ENCODE measurements at places on chromosomes 11 and 22. TPM values are rescaled to one million over a fixed set of nuclear protein-coding genes. Genes with fewer than 3 reads are reported as not detected.

The IL10RA gene
- 0.78 TPM for total RNA-seq

The C1QTNF5 gene
- 153 TPM for total RNA-seq

The SULT4A1 gene
- total RNA-seq, result 1.5 TPM

The FIBIN gene
- not detected for total RNA-seq

The TNNT3 gene
- total RNA-seq, result not detected

The MAJIN gene
- total RNA-seq, result 0.68 TPM

The FGF4 gene
- total RNA-seq, result not detected

The B4GAT1 gene
- 53.3 TPM for total RNA-seq

GRCh38 chr11:122981388-122982264 is at the start of gene BSX:
Gene BSX, minus strand, starts transcription at chr11:122981834. Its CDS starts 163 bp downstream, at chr11:122981671.
- DNase-seq, result no peak

DNA sequence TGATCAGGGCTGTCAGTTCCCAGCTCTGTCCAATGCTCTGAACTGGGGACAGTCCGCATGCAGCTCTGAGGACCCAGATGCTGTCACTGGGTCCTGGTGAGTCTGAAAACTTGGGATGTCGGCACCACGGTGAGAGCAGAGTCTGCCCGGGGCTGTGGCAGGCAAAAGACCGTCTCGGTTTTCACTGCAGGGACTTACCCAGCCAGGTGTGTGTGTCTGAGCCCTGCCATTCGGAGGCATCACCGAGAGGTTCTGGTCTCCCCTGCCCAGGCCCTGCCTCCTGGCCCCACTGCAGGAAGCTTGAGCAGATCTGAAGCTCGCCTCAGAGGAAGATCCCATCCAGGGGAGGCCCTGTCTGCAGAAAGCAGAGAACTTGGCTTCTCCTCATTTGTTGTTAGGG is 5.2 kb downstream of the TP53AIP1 start:
- DNase-seq, result no peak

DNA sequence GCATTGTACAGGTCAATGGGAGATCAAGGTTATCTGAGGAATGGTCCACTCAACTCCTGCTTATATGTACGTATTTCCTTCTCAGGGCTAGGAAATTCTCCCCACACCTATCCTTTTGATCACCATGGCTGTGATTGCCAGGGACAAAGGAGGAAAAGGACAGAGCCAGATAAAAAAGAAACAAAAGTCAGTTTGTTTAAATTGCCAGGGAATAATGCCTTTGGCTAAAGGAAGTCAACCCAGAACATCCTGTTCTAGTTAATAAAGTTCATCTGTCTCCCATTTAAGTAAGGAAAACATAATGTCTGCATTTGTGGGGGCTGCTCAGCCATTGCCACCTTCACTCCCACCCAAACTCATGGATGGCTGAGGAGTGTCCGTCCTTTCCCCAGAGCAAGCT is 124.7 kb downstream of the ME3 start:
- no peak for DNase-seq

DNA sequence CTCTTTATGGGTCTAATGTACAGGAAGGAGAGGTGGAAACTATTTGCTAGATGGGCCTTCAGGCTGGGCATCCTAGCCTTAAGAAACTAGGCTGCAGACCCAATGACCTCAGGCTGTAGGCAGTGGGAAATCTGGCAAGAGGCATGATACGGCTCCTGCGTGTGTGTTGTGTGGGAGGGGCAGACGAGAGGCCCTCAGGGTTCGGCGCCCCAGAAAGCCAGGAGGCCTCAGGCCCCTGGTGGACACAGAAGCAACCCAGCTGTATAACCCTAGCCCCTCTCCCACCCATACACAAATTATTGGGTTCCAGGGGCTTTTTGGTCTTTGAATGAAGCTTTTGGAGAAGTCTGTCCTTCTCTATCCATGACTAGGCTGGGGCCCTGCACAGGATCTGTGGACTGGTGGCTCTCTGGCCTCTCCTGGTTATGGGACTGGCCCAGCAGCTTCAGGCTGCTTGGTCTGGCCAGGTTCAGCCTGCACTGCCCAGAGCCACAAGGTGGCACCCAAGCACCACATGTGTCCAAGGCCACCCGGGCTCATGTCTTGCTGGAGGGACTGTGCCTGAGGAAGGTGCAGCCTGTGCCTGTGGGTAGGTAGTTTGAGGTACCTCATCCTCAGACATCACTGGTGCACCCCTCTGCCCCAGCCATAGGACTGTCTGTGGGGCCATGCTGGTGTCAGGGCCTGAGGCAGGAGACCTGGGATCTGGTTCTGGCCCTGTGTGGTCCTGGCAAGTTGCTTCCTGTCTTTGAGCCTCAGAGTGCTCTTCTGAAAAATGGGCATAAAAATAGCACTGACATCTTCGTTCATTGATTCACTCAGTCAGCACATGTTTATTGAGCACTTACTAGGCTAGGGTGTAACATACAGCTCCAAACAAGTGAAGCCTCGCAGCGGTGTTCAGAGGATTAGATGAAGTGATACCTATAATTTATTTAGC is 87.5 kb downstream of the RRM1 start:
- peak; percentile 14 for DNase-seq

GRCh38 chr11:67780056-67780455 is 105.6 kb upstream of the ALDH3B2 start:
- no peak for DNase-seq

GRCh38 chr11:60127311-60127811 is 38.9 kb downstream of the MS4A2 start:
- DNase-seq, result no peak

GRCh38 chr11:66020618-66021357 is 5.5 kb downstream of the CATSPER1 start:
- no peak for DNase-seq

DNA sequence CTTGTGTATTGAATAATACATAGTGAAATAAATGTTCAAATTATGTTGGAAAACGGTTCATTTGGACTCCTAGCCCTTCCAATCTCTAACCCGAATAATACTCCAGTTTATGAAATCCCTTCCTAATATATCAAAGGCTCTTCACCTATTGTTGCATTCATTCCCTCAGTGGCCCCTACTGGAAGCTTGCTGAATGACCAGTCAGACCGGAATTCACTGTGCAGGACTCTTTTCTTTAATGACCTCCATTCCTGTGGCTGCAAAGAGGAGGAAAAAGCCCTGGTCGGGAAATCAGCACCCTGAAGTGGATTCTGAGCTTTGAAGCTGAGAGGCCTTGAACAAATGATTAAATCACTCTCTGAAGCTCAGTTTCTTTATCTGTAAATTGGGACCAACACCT is 19.1 kb upstream of the RCN1 start:
- no peak for DNase-seq

GRCh38 chr11:41622707-41623359 is 163.4 kb upstream of the LRRC4C start:
- no peak for DNase-seq

GRCh38 chr11:57249384-57250319 is 12.6 kb upstream of the APLNR start:
- no peak for DNase-seq

- DNase-seq, result no peak
Measured at GRCh38 chr11:14971865-14972580, at the start of gene CALCA. Gene CALCA, minus strand, starts transcription at chr11:14972351. Its CDS starts 1,159 bp downstream, at chr11:14971192.

GRCh38 chr11:87019613-87020271 is 18.0 kb upstream of the TMEM135 start:
- DNase-seq, result no peak

DNA sequence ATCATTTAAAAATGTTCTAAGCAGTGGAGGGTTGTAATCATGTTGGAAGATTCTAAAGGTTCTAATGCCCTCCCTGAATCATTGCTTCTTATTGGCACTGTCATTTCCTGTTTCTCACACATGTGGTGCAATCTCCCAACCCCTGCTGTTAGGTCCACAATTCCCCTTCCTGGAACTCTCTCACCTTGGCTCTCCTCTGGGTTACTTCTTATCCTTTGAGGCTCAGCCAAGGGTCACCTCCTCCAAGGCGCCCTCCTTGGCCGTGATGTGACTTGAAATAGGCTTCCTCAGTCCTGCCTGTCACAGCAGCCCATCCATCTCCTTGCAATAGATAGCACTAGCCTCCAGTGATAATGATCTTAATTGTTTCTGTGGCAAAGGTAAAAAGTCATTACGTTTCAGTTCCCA is 149.8 kb downstream of the TTC17 start:
- no peak for DNase-seq

GRCh38 chr11:10824888-10825287 is 16.2 kb upstream of the EIF4G2 start:
- DNase-seq, result no peak

- no peak for DNase-seq
Measured at GRCh38 chr22:45677063-45677462, 5.4 kb downstream of the ATXN10 start.

DNA sequence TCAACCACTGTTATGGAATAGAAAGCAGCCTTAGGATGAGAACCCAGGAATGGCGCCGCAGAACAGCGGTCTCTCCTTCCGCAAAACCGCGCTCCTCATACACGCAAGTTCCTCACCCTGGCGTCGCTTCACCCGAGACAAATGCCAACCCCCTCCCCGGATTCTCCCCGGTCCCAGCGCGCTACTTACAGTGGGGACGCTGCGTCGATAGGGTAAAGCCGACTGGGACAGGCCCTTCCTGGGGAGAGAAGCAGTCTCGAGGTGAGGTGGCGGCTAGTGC is 287 bp downstream of the RPS13 start:
- DNase-seq, result no peak

GRCh38 chr11:96470521-96470920 is 80.7 kb downstream of the JRKL start:
- DNase-seq, result no peak

DNA sequence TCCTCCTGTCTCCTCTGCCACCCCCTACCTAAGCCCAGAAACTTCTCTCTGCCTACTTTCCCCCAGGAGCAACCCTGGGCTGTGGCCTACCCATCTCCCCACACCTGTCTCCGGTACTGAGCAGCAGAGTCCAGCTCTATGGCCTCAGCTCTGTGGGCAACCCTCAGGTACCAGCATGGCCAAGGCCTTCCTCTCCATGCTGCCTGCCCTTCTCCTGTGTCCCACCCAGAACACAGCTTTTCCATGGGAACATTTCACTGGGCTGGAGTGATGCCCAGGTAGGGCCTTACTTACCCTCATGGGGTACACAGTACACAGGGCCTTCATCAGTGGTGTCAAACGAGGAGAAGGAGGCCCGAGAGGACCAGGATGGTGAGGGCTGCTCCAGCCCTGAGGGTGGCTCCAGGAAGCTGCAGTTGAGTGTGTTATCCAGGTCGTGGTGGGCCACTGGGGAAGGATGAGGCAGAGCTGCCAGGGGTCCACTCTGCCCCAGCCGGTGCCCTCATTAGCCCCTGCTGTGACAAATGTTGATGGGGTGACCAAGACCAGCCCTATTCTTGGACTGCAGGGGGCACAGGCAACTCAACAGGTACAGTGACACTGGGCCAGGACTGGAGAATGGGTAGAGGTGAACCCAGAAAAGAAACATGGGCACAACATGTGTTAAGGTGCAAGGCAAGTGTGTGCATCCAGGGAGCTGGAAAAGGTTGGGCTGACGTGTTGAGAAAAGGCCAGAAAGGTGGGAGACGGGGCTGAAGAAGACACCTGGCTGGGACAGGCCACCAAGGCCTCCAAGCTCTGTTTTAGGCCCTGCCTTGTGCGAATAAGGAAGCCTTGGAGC is 10.3 kb downstream of the SCARF2 start:
- DNase-seq, result no peak

DNA sequence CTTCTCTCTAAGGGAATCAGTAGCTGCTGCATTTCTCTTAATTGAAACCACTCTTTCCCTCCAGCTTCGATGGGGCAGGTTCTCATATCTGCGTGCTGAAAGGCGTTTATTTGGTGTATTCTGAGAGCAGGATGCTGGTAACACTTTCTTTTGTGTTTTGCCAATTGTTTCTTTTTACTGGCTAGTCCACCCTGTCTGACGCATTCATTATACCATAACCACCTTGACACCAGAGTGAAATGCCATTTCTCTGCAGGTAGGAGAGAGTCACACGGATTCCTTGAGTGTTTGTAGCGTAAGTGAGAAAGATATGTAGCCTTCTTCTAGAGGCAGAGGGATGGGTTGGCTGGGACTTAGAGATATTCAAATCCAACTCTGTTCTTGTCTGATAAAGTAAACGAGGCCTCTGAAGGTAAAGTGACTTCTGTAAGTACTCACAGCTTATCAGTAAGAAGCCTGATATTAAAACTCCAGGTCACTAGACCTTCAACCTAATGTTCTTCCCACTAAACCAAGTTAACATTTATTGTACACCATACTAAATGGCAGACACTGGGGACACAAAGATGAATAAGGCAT is 21.4 kb downstream of the CD44 start:
- DNase-seq, result no peak

GRCh38 chr11:130452940-130453339 is 4.5 kb downstream of the ADAMTS15 start:
- DNase-seq, result no peak

DNA sequence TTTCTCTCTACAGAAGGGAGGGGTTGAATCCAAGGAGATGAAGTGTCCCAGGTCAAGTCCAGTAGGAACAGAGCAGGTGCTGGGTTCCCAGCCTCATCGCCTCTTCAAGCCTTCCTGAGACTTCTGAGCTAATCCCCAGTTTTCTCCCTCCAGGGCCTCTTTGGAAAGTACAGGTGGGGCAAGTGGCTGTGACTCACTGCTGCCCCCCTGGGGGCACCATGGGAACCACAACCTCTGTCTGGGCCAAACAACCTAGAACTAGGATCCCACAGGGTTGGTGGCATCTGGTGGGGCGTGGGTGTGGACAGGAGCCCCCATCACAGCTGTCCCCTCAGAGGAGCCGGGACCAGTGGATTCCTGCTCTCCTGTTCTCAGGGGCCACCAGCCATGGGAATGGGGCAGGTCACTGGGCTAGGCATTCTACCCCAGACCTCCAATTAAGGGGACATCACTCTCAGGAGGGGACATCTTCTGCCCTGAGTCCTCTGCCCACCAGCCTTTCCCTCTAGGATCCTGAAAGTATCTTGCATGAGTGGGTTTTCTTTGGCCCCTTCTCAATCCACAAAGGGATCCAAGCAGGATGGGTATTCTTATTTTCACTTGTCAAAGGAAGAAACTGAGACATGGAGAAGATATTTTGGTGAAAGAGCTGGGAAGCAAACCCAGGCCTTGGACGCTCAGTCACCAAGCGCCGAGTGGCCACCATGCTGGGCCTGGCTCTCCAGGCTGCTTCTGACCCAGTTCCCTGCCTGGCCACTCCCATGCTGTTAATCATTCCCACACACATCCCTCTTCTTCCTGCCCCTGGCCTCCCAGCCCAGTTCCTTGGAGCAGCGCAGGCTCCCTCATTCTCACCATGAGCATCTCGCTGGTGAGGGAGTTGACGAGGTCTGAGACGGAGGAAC is 23.8 kb downstream of the LRRC10B start:
- no peak for DNase-seq

GRCh38 chr11:76266286-76267100 is 60.2 kb upstream of the WNT11 start:
- DNase-seq, result no peak

- no peak for DNase-seq
Measured at GRCh38 chr11:78292109-78292803, 103.5 kb downstream of the USP35 start.

DNA sequence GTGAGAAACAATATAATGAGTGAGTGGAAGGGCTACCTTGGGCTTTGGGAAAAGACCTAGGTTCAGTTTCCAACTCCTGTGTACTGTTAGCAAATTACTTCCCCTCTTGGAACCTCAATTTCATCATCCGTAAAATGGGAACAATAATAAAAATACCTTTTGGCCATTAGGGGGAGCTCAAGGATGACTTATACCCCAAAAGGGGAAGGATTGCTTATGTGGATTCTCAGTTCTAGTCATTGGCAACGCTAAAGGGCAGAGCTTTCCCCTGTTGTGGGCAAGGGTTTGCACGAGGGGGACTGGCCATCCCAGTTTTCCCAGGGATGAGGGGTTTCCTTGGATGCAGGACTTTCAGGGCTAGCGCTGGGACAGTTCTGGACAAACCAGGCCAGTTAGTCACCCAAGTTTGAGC is 3.1 kb upstream of the COMMD9 start:
- DNase-seq, result no peak

- DNase-seq, result no peak
Measured at GRCh38 chr11:134655189-134655989, 243.3 kb upstream of the B3GAT1 start.

GRCh38 chr11:133955945-133956421 is 785 bp downstream of the IGSF9B start:
- no peak for DNase-seq

All from glomerular endothelial cell (primary cell).